NCI-H1105 (cell line): ENCODE measurements at places on chromosomes 7 and 10.

DNA sequence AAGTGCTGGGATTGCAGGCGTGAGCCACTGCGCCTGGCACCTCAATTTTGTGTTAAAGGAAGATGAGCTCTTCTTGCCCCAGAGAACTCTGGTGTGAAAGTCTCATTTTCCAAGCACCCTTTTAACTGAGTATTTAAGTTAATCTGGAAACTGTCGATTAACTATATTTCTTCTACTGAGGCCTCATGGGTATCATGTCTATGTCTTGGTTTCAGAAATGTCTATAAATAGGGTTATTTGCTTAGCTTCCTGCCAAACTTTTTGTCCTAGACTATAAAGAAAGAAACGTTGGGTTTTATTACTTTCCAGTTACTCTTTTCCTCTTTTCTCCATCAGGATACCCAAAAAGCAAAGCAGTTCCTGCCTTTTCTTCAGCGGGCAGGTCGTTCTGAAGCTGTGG, 102.4 kb downstream of the LRRC4 start:
- DNase-seq: no peak

- no peak for DNase-seq
These were observed 70.1 kb downstream of the CYCS start for GRCh38 chr7:25054819-25055519.

DNA sequence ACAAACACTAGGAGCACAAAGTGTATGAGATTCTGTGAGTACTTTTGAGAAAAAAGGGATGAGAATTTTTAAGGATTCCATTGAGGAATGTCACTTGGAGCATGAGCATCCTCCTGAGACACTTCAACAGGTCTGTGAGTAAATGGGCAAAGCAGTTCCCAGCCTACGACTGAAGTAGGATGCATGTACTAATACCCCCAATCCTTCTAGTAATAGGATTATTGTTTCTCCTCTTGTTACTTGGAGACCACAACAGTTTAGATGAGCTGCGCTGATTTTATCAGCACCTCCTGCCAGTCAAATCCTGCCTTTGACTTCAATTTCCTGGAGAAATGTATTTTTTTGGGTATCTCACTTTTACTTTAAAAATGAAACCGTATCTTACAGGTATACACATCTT, 820 bp downstream of the BBS9 start:
- no peak for DNase-seq

- no peak for DNase-seq
These were observed 5.1 kb upstream of the HOXA11 start for GRCh38 chr7:27189997-27190748.

- no peak for DNase-seq
These were observed 17.1 kb downstream of the IKZF1 start for GRCh38 chr7:50321487-50322067.

GRCh38 chr7:107442678-107443077, 27.2 kb upstream of the GPR22 start:
- DNase-seq: no peak

DNA sequence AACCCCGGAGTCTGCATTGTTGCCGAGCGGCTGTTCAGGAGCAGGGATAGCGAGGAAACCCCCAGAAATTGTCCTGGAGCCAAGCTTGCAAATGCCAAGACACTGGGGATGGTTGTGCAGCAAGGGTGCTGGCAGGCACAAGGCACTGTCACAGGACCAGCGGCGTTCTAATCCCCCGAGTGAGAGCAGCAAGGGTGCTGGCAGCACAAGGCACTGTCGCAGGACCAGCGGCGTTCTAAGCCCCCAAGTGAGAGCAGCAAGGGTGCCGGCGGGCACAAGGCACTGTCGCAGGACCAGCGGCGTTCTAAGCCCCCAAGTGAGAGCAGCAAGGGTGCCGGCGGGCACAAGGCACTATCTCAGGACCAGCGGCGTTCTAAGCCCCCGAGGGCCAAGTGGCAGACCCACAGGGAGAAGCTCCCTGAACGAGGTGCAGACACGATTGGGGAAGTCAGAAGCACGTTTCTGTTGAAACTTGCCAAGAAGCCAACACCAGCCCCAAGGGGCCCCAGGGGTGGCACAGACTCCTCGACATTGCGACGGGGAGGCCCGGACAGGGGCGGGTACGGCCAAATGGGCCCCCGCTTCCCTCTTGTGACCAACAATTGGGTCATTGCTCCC, 40.4 kb upstream of the INPP5A start:
- no peak for DNase-seq
